Umbilical cord (tissue), 2 donors: ENCODE measurements at places on chromosomes 1 and 21. TPM values are rescaled to one million over a fixed set of nuclear protein-coding genes. Genes with fewer than 3 reads are reported as not detected.

The SAMSN1 gene
- total RNA-seq: 14.0 TPM

The SHISAL2A gene
- 2.2 TPM for total RNA-seq

The OLFML3 gene
- total RNA-seq: 370 TPM

The GABRD gene
- 0.72 TPM for total RNA-seq

The LTN1 gene
- 29.1 TPM for total RNA-seq
